ENCODE measurements at places on chromosomes 3 and 15.
A peak's percentile ranks its signal among the peaks of the same experiment; 100 is the strongest.

DNA sequence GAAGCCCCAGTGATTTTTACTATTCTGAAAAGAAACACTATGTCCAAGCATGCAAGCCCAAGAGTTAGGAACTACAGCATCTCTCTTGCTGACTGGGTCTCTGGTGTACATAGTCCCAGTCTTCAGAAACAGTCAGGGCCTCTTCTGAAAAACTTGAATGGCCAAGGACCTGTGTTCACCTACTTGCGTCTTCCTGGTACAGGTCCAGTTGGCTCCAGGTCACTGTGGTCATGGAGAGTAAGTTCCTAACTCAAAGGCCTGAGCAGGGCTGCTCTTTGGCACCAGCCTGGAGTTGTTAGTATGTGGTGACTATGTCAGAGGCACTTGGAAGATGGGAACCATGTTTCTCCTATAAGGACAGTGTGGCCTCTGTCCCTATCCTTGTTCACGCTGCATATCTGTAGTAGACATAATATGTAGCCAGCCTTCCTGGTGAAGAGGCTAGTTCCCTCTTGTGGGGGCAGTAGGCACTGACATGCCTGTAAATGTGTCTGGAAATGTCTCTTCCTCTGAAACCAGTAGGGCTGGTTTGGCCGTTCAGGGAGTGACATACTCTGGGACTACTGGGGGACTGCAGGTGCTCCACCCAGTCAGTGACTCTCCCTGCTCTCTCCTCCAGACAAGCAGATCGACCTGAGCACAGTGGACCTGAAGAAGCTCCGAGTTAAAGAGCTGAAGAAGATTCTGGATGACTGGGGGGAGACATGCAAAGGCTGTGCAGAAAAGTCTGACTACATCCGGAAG is 2.6 kb upstream of the RBM15B start:
- DNase-seq = no peak

- no peak for DNase-seq
Measured at GRCh38 chr15:40245666-40246450, 7.0 kb downstream of the PAK6 start.

DNA sequence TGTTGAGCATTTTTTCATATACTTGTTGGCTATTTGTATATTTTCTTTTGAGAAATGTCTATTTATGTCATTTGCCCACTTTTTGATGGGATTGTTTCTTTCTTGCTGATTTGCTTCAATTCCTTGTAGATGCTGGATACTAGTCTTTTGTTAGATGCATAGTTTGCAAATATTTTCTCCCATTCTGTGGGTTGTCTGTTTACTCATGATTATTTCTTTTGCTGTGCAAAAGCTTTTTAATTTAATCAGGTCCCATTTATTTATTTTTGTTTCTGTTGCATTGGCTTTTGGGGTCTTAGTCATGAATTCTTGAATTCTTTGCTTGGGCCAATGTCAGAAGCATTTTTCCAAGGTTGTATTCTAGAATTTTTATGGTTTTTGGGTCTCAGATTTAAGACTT is 251.7 kb downstream of the WNT5A start:
- no peak for DNase-seq

DNA sequence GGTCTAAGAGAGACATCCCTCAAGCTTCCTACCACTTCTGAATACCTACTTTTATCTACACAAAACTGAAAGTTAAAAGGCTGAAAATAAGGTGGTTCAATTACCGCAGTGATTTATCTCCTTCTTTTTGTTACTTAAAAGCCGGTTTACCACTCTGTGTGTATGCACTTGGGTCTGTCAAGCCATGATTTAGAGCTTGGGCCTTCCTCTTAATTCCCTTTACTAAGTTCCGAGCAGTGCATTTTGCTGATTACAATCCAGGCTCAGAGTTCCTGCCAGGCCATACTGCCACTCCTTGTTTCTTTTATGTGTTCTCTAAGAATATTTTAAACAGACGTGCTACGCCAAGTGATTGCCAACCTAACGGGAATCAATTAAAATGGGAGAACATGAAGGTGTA is 16.5 kb downstream of the KCTD6 start:
- DNase-seq = no peak

DNA sequence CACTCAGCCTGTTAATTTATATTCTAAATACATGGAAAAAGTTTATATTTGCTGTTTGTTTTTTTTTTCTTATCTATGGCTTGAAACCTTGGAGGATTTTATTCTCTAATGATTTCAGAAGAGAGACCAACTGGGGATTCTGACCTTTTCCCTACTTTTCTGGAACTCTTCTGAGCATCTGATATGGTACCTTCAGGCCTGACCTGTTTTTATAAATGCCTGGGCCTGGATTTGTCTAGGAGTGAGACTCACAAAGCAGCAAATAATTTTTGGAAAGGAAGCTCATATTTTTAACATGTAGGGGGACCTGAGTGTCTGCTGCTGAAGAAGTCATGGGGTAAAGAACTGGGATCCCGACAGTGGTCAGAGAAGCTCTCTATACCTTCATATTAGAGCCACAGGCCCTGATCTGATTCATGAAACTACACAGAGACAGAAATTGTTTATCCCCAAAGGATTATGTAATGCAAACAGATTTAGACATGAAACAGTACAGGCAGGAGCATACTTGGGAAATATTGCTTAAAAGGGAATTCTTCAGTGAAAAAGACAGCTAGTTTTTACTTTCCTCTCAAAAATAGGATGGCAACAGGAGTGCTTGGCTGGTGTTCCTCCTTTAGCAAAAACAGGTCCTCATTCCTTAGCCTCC is 15.9 kb downstream of the PPM1L start:
- no peak for DNase-seq

GRCh38 chr3:9715136-9715535 is 11.5 kb downstream of the CPNE9 start:
- DNase-seq = no peak

DNA sequence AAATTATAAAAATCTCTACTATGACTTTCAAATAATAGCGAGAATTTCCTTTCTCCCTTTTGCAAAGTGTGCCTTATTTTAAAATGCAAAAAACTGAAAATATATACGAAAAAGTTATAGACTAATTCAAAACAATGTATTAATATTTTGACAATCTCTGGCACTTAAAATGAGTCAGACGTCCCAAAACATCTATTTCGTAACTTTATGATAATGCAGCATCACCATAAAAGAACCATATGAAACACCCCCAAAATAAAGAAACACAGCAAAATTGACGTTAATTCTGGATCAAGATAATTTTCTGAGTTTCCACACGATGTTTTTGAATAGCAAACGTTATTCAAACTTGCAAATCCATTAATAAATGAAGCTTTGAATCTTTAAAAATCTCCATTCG is 1.0 kb downstream of the COPS2 start:
- no peak for DNase-seq

- no peak for DNase-seq
Measured at GRCh38 chr3:138638641-138639040, 30.1 kb downstream of the FAIM start.

- DNase-seq = no peak
Measured at GRCh38 chr15:100580414-100580813, 21.6 kb downstream of the LINS1 start.

DNA sequence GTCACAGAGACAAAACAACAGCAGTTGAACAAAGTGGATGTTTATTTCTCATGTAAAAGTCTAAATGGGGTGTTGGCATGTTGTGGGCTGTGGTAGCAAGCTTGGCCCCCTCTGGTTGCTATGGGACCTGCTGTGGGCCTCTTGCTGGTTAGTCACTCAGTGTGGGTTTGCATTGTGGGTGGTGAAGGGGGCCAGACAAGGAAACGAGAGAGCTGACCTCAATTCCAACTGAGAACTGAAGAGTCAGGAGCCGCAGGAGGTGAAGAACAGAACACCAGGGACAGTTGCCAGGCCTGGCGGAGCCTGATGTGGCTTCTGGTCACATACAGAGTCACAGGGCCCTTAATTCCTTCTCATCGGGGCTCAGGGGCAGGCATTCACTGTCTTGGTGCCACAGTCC is 1.9 kb upstream of the ADPGK start:
- DNase-seq = peak; percentile 20

DNA sequence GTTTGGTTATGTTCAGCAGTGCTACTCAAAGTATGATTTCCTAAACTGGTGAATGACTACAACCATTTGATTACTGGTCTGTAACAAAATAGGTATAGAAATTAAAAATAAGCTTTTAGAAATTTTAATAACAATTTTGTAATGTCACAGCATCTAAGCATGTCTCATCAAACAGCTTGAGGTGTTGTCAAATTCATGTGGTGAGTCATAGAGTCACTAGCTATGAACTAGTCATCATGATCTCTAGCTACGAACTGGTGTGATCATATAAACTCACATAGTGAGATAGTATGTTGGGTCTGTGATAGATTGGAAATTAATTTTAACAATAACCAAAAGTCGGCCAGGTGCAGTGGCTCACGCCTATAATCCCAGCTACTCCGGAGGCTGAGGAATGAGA is 213.9 kb upstream of the RBMS3 start:
- no peak for DNase-seq

DNA sequence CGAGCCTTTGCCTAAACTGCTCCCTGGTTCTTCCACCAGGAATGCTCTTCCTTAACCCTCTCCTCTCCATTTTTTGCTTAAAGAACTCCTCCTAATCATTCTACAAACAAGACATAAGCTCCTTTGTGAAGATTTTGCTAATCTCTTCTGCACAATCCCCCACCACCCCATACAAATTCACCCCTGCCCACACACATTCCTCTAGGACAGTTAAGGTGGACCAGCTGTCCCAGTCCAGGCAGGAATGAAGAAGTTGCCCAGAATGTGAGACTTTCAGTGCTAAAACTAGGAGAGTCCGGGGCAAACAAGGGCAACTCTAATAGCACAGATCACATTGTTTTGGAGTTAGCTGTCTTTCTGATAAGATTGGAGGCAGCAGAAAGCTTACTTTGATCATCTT is 13.9 kb upstream of the FAM174B start:
- no peak for DNase-seq

GRCh38 chr15:96339619-96340347 is 9.3 kb downstream of the NR2F2 start:
- DNase-seq = no peak

DNA sequence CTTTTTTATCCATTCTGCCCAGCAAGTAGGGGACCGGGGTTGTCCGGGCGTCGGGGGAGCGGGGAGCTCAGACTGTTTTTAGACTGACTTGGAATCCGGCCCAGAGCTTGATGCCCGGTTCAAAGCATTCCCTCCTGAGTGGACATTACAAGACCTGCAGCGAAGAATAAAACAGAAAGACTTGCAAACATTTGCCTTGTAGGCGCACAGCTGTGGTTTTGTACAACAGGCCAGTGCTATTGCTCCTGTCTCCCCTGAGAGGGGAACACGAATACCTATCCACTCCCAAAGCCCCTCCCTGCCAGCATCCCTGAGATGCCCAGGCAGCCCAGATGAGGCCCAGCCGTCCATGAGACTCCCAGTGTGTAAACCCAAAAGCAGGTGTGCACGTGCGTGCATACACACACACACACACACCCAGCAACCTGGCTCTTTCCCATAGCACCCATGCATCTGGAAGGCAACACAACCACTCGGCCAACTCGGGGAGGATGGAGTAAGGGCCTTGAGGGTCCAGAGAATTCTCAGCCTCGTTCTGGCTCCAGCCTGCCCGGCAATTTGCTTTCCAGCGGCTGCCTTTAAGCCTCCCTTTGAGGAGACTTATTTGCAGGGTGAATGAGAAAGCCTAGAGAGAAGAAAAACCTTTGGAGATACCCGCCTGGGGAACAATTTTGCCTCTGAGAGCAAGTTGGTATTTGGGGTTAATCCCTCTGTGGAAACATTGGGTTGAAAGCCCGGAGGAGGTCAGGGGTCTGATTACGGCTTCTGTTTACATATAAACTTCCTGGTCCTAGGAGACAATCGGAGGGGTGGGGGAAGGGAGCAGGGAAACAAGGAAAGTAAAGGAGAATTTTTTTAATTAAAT is 161.0 kb upstream of the HES1 start:
- DNase-seq = no peak

GRCh38 chr15:98657721-98658120 is 9.4 kb downstream of the IGF1R start:
- DNase-seq = no peak

DNA sequence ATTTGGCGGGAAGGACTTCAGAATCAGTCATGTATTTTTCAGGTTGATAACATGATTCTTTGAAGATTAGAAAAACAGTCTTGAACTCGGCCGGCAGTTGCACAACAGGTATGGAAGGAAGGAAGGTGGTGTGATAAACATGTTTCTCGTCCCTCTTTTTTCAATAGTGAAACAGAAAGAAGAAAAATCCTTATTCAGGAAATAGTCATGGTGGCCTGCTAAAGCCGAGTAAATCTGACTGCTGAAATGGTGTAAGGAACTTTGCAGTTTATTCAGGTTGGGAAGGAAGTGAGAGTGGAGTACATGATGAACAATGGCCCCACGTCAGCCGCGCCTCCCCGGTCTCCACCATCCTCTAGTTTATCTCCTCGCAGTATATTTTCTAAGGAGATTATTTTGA is 6.7 kb downstream of the RASGRP1 start:
- DNase-seq = no peak

DNA sequence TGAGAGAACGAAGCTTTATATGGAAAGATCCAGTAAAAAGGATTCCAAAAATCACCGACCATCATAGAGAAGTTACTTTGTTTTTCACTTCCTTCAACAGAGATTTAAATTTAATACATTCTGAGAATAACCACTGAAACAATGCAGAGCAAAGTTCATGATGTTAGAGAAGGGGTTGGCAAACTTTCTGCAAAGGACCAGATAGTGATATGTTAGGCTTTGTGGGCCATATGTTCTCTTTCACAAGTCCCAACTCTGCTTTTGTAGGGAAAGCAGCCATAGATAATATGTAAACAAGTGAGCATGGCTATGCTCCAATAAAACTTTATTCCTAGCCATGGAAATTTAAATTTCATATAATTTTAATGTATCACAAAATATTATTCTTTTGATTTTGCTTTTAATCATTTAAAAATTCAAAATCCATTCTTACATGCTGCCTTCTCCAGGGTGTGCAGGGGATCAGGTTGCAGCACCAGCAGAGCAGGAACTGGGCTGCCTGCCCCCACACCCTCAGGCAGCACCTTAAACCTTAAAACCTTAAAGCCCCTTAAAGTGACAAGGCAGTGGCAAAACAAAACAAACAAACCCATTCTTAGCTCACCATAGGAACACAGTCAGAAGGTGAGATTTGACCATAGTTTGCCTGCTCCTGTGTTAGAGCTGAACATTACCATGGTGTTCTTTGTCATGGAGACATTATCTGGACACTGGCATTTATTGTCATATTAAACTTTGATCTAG is 16.9 kb upstream of the IGSF10 start:
- DNase-seq = no peak

DNA sequence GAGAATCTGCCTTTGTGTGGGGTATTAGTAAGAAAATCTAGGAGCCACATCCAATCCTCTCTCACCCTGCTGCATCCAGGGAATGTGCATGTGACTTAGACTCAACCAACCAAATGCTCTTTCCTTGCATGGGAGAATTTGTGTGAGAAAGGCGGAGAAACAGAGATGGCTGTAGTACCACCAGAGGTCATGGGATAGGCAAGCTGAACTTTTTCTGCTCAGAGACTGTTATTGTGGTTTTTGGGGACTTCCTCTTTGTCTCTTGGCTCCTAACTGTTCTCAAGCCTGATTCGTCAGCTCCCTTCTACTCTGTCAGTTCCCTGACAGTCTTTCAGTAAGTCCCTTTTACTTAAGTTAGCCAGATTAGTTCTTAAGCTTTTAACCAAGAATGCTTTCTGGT is 2.6 kb upstream of the ZSCAN2 start:
- peak; percentile 23 for DNase-seq

All from activated T-helper 1 cell treated with anti-CD3 and anti-CD28 coated beads, Interleukin-12 subunit alpha, Interleukin-12 subunit beta, Interleukin-2, Interleukin-4 antibody, amounts not matched to agents 30 ng/mL and 10 ng/mL and 1 ng/mL, durations not matched to agents 14 hours and 24 hours and 36 hours (primary cell).